ENCODE measurements at places on chromosomes 5 and 9.

DNA sequence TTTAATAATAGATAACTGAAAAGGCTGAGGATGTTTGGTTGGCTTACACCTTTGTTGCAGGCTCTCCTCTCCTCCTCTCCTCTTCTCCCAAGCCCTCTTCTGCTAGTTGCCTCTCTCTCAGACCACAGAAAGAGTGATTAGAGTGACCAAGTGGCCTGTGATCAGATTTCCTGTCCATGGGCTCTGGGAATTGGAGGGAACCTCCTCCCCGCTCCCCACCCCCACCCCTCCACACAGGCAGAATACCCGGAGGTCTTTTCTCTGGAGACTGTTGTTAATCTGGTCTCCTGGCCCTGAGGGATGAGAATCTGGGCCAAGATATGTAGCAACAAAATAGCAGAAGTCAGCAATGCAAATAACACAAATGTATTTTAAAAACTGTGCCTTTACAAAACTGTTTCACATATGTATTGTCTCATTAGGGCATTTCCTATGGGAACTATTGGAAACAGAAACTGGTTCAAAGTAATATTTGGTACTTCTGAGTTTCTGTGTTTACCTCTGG lies 361.3 kb downstream of the NR2F1-AS1 start:
- no peak for DNase-seq

DNA sequence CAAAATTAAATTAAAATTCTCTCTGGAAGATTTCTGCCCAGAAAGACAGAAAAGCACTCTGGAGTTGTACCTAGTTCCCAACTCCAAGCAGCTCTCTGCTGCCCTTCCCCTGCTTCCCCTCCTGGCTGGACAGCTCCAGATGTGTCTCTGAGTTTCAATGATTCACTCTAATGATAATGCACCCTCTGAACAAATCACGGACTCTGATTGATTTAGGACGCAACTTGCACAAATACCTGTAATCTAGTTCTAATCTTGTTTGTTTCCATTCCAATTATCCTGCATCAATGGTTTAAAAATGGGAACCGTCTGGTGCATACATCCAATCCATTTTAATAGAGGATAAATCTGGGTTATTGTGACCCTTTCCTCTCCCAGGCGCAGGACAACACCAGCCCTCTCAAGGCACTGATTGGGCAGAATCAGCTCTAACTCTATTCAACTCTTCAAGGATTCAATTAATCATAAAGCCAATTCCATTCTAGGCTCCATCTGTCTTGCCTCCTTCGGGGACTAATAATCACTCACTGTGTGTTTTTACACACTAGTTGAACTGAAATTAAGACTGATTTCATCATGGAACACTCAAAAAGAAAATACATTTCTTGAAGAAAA lies 111.2 kb upstream of the LRRTM2 start:
- DNase-seq: no peak

DNA sequence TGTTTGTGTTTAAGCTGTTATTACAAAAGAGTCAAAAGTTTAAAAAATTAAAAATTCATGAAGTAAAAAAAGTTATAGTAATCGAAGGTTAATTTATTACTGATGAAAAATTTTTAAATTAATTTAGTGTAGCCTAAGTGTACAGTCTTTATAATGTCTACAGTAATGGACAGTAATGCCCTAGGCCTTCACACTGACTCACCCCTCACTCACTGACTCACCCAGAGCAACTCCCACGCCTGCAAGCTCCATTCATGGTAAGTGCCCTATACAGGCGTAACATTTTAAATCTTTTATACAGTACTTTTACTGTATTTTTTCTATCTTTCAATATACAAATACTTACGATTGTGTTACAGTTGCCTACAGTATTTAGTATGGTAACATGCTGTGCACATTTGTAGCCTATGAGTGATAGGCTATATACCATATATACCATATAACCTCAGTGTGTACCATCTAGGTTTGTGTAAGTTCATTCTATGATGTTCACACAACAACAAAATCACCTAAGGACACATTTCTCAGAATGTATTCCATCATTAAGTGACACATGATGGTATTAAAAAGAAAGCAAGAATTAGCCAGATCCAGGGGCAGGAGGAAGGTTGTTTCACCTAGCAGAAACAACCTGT lies 40.1 kb downstream of the DCAF10 start:
- no peak for DNase-seq

GRCh38 chr5:133990396-133990795 lies 14.4 kb downstream of the VDAC1 start:
- no peak for DNase-seq

GRCh38 chr5:176371621-176372539 lies 6.6 kb downstream of the ARL10 start:
- DNase-seq: no peak

DNA sequence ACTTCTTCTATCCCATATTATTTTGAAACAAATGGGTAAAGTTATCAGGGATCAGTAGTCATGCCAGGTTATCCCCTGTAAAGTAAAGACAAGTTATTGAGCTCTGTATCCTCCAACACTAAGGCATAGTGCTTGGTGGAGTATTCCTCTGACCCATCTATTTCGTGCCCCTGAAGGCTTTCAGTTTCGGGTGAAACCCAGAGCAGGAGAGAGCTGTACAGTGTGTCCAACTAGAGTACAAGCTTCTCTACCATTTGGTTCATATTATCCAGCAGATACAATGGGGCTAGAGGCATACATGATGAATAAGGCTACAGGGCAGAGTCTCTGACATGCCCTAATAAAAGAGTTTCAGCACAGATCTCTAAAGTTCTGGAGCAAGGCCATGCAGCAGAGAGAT lies 3.2 kb upstream of the SLC22A4 start:
- DNase-seq: no peak

GRCh38 chr5:23840083-23840482 lies 332.7 kb downstream of the PRDM9 start:
- no peak for DNase-seq

GRCh38 chr9:72954431-72955125 lies 1.7 kb upstream of the ALDH1A1 start:
- no peak for DNase-seq

GRCh38 chr5:166994226-166994625 lies 1297.2 kb upstream of the WWC1 start:
- no peak for DNase-seq

DNA sequence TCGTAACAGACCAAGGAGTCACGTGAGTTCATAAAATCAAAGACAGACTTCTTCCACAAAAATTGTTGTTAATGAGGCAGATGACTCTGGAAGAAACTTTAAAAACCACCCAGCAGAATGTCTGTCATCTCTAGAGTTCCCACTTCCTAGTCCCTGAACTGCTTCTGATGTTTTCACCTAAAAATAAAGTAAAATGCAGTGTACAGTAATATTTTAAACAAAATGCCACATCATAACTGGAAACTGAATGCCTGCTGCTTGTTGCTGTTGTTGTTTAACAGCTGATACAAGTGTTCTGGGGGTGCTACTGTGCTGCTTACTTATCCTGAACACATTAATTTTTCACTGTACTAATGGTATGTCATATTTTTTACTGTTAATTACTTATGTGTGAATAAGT lies 577.2 kb downstream of the MTRR start:
- no peak for DNase-seq

DNA sequence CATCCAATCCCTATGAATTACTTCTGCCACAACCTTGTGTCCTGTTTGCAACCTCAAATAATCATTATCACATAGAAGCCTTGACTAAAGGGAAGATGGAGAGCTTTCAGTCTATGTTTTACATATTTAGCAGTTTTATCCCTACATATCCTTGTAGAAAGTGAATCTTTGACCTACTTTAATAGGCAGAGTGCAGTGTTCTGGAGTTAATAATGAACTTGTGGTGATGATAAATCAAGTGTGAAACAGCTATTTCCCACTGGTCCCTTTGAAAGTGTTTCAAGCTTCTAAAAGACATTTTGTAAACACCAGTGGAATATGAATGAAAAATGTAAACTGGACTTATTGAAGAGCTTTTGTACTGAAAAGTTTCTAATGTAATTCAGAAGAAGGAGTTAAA lies 406.7 kb downstream of the GABRG2 start:
- DNase-seq: no peak

- no peak for DNase-seq
Observed at GRCh38 chr5:9362600-9362999, 183.3 kb downstream of the SEMA5A start.

GRCh38 chr5:122304471-122305215 lies 7.4 kb upstream of the SNCAIP start:
- no peak for DNase-seq

DNA sequence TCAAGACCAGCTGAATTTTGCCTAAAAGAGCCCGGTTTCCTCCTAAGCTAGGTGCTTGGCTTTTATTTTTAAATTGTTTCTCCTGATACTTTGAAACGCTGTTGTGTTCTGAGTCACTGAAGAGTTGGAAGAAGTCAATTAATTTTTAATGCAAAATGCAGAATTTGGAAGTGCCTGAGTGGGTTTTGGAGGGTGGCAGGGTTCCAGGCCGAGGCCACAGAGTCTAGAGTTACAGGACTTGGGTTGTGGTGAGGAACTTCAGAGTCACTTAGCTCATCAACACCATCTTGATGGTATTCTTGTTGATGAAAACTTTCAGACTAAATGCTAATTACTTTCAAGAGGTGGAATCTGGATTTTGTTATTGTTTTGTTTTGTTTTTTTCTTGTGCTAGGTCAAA lies 130.6 kb downstream of the PDZD2 start:
- DNase-seq: no peak

DNA sequence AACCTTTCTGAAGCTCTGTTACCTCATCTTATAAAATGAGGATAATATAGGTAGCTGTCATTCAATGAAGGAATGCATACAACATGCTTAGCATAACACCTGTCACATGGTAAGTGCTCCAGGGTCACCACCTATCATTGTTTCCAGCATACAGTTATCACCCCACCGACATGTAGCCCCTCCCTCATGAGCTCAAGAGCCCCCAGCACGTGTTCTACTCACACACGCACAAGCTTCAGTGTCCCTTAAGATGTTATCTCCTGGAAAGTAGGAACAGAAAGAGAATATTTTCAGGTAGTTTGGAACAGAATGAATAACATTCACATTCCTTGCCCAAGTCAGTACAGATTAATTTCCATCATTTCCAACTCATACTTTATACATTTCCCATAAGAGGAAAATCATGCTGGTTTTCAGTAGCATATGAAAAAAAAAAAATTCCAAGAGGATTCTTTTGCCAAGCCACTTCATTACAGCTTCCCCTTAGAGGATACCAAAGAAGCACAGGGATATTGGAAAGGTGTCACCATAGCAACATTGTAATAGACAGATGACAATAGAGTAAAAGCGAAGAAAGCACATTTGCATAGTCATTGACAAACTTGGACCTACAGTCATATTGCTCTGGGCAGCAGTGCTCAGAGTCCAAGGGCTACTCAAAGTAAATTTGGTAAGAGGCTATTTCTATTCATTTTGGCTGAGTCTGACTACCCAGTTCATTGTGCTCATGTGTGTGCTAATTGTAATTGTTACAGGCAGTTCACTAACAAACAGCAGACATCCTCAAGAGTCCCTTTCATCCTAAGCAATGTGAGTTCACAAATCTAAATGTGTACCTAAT lies 1.5 kb upstream of the MOB3B start:
- no peak for DNase-seq

DNA sequence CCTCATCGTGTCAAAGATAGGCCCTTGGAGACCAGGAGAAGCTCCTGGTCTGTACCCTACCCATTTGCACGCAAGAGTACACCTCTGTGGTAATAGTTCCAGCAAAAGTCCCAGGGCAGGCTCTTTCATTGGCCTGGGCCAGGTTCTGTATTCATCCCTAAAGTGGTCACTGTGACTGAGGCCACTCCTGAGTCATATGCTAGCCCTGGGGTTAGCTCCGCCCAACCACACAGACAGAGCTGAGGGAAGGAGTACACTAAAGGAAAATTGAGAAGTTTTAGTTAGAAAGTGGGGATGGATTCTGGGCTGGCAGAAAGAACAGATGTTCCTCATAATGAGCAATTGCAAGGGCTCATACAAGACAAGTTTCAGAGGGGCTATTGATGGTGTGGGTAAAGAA lies 206.7 kb downstream of the ARHGAP26 start:
- DNase-seq: no peak

DNA sequence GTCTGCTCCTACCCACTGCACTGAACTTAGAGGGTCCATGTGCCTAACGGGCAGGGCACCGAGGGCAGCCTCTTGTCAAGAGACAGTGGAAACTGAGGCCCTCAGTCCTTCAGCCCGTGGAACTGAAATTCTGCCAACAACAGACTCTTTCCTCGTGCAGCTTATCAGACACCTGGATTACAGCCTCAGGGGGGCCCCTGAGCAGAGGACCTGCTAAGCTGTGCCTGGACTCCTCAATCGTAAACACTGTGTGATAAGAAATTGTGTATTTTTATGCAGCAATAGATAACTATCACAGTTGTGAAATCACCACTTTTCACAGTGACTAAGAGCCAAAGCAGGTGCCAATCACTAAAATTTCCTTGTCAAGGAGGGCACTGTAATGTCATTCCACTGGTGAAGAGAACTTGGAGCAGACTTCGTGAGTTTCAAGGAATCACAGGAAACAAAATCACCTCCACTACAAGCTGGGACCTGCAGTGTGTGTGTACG lies 33.4 kb upstream of the CTSV start:
- no peak for DNase-seq

DNA sequence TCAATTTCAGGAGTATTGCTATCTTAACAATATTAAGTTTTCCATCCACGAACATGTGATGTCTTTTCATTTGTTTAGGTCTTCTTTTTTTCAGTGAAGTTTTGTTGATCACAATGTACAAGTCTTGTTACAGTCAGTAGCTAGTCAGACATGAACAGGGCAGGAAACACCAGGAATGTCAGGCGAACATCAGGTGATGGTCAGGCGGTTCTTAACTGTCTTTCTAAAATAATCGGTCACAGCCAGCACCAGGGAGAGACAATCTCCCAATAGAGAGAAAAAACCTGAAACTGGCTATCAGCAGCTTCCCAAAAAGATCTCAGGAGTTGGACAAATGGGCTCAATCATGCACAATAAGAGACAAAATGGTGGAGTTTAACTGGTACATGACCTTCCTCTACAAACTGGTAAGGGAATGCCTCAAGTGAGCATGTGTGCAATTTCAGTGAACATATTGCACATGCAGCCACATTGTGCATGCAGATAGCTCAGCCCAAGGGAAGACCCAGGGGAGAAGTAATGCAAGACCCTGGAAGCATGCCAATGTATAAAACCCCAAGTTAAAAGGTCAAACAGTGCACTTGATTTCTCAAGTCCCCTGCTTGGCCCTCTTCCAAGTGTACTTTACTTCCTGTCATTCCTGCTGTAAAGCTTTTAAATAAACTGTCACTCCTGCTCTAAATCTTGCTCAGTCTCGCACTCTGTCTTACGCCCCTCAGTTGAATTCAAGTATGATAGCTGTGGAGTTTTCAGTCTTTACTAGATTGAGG lies 176.1 kb upstream of the RASEF start:
- no peak for DNase-seq
